Activated CD4-positive, alpha-beta T cell treated with anti-CD3 and anti-CD28 coated beads, Interleukin-2, amount 10 ng/mL, durations not matched to agents 24 days and 14 days (primary cell): ENCODE measurements at places on chromosomes 1 and 21. TPM values are rescaled to one million over a fixed set of nuclear protein-coding genes. Genes with fewer than 3 reads are reported as not detected.

GRCh38 chr1:40838045-40838979 lies 23.9 kb downstream of the CITED4 start:
- no peak for DNase-seq
- H3K27me3 ChIP-seq: peaks cover 3% of the 10 kb centered on the region
- no peak overlapping the region for H3K27ac ChIP-seq
- H3K4me3 ChIP-seq: no peak overlapping the region
- peaks cover 2% of the 10 kb centered on the region for H3K36me3 ChIP-seq
- H3K4me1 ChIP-seq: peaks cover 21% of the 10 kb centered on the region

- H3K27me3 ChIP-seq: no peaks in the 10 kb centered on the region
- H3K27ac ChIP-seq: peak overlapping the region; percentile 93
- DNase-seq: peak; percentile 71
- H3K4me1 ChIP-seq: peaks cover 52% of the 10 kb centered on the region
- H3K4me3 ChIP-seq: peak overlapping the region; percentile 83
These were observed 5.6 kb downstream of the LCK start for GRCh38 chr1:32256473-32257226.

- no peaks in the 10 kb centered on the region for H3K36me3 ChIP-seq
- H3K27ac ChIP-seq: no peak overlapping the region
- no peaks in the 10 kb centered on the region for H3K27me3 ChIP-seq
- no peaks in the 10 kb centered on the region for H3K4me1 ChIP-seq
These were observed 13.3 kb upstream of the POFUT2 start for GRCh38 chr21:45300786-45301520.

DNA sequence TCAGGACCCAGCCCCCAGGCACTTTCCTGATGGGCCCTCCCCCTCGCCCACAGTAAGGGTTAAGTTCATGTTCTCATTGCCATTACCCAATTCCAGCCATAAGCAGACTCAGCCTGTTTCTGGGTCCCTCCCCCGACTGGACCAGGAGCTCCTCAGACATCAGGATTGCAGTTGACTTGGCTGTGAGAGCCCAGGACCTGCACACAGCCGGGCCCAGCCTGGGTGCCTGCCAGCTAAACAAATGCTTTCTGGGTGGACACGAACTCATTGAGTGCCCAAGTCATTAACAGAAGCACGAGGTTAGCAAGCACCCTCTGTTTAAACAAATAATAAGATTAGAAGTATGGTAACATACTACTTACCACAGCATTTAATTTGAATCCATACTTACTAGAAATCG lies 147.9 kb upstream of the POU3F1 start:
- H3K36me3 ChIP-seq: no peaks in the 10 kb centered on the region
- no peaks in the 10 kb centered on the region for H3K4me1 ChIP-seq
- DNase-seq: no peak
- peaks cover 16% of the 10 kb centered on the region for H3K27me3 ChIP-seq

GRCh38 chr1:72227667-72228066 lies 54.7 kb downstream of the NEGR1 start:
- H3K27me3 ChIP-seq: no peaks in the 10 kb centered on the region
- H3K4me1 ChIP-seq: no peaks in the 10 kb centered on the region
- no peak for DNase-seq
- no peaks in the 10 kb centered on the region for H3K36me3 ChIP-seq
- no peak overlapping the region for H3K27ac ChIP-seq

- no peaks in the 10 kb centered on the region for H3K27me3 ChIP-seq
- H3K36me3 ChIP-seq: peaks cover 58% of the 10 kb centered on the region
- H3K4me3 ChIP-seq: peak overlapping the region; percentile 46
- peak; percentile 67 for DNase-seq
These were observed 8.8 kb downstream of the NOL9 start for GRCh38 chr1:6545276-6546112.

- H3K4me1 ChIP-seq: peaks cover 4% of the 10 kb centered on the region
- H3K27me3 ChIP-seq: peaks cover 25% of the 10 kb centered on the region
- DNase-seq: no peak
- H3K27ac ChIP-seq: no peak overlapping the region
- H3K4me3 ChIP-seq: no peak overlapping the region
These were observed 14.0 kb upstream of the PTAFR start for GRCh38 chr1:28190337-28190979.

DNA sequence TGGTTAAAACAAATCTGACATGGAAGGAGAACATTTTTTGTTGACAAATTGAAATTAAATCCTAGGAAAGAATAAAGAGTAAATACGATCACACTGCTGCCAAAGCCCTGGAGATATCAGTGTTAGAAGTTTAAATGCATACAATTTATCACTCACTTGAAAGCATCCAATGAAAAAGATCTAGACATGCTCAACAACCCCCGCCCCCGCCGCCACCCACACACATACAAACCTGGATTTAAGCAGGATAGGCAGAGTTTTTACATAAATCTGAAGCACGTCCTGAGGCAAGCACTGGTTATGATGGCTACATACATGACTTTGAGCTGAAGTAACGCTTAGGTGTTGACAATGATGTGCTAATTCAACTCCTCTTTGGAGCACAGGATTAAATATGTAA lies 58.5 kb downstream of the LYST start:
- H3K27ac ChIP-seq: no peak overlapping the region
- peaks cover 40% of the 10 kb centered on the region for H3K36me3 ChIP-seq
- no peaks in the 10 kb centered on the region for H3K27me3 ChIP-seq
- H3K4me1 ChIP-seq: no peaks in the 10 kb centered on the region
- DNase-seq: no peak

DNA sequence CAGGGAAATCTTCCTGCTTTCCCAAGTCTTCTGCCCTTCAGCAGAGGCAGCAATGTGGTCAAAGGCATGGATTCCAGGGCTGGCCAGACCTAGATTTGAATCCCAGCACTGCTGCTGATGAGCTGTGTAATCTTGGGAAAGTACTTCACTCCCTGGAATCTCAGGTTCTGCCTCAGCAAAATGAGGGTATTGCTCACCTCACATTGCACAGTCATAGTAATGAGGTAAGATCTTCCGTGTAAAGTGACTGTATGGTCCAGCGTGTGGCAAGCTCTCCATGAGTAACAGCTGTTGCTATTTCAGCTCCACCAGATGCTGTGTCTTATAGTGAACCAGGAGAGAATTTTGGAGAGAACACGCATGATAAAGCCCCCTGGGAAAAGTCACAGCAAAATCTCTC lies 56.1 kb upstream of the F3 start:
- H3K27ac ChIP-seq: no peak overlapping the region
- H3K27me3 ChIP-seq: peaks cover 19% of the 10 kb centered on the region
- H3K4me3 ChIP-seq: no peak overlapping the region

DNA sequence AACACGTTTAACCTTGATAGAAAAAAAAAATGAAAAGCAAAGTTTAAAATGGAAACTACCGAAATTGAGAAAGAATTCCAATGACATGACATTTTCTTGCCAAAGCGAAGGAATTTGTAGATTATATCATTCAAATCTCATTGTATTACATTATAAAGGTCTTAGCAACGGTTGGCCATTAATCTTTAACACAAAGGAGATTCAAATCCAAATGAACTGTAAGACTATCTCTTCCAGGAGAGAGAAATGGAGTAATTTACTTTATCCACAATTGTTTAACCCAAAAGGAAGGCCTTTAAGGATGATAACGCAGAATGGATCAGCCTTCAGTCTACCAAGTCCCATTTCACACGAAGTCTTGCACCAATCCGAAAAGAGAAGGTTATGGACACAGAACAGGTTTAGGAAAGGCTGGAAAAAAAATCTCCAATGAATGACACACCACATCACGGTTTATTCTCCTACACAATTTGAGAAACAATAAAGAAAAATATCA lies 1.5 kb downstream of the ENAH start:
- peak overlapping the region; percentile 83 for H3K4me3 ChIP-seq
- H3K36me3 ChIP-seq: no peaks in the 10 kb centered on the region
- peaks cover 10% of the 10 kb centered on the region for H3K4me1 ChIP-seq
- no peak overlapping the region for H3K27ac ChIP-seq
- DNase-seq: no peak

- DNase-seq: no peak
These were observed 9.4 kb upstream of the LMNA start for GRCh38 chr1:156104861-156105832.

DFFB gene
- 15.0 and 15.9 TPM in 2 replicates for total RNA-seq

GPATCH3 gene
- total RNA-seq: 12.1 and 14.2 TPM in 2 replicates

CFAP74 gene
- not detected in 2 replicates for total RNA-seq

FAM163A gene
- not detected in 2 replicates for total RNA-seq

TNFRSF18 gene
- total RNA-seq: 250 and 254 TPM in 2 replicates
